DND-41 (cell line): ENCODE measurements at places on chromosomes 2 and 18.

DNA sequence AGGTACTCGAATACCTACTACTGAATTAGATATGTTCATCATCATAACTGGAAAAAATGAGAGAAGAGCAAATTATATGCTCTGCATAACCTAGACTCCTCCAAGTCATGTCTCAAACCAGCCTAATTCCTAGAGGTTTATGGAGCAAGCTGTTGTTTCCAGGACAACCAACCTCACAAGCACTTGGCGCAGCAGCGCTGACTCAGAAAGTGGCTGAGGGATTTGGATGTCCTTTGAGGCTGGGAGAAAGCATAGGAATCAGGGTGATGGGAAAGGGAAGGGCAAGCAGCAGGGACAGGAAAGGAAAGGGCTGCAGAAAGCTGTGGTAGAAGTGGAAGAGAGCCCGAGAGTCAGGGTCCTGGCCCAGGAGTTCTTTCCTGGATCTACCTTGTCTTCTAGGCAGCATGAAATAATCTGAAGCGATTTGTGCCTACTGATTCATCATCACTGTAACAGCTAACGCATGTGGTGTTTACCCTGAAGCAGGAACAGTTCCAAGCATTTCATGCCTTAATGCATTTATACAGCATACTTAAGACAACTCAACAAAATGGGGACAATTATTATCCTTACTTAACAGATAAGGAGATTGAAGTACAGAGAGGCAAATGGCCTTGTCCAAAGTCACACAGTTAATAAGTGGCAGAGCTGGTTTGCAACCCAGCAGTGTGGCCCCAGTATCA is 3.7 kb downstream of the PLEK start:
- no peak for DNase-seq

DNA sequence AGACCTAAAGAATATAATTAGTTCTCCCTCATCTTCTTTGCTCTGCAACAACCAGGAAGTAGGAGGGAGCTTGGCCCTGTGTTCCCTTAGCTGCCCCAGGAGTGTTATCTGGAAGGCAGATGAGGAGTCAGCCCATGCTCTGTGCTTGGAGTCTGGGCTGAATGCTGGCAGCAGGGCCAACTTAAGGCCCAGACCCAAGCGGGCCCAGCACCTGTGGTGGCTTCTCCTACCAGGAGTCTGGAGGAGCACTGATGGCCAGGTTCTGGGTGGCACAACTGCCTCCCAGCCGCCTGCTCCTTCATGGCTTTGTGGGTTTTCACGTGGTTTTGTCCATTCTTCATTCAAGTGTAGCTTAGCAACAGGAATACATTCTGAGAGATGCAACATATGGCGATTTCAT is 1910.7 kb upstream of the LRRTM1 start:
- DNase-seq = no peak

- DNase-seq = no peak
Measured at GRCh38 chr18:73980289-73980979, 167.2 kb downstream of the FBXO15 start.

- no peak for DNase-seq
Measured at GRCh38 chr2:11054783-11055678, 100.2 kb upstream of the SLC66A3 start.

GRCh38 chr2:20215183-20216040 is 9.5 kb downstream of the SDC1 start:
- no peak for DNase-seq

GRCh38 chr2:220078439-220078838 is 451.0 kb downstream of the SLC4A3 start:
- no peak for DNase-seq

GRCh38 chr2:216793386-216793785 is 66.5 kb downstream of the TNP1 start:
- DNase-seq = no peak

GRCh38 chr2:216001216-216002100 is 11.9 kb downstream of the MREG start:
- no peak for DNase-seq

DNA sequence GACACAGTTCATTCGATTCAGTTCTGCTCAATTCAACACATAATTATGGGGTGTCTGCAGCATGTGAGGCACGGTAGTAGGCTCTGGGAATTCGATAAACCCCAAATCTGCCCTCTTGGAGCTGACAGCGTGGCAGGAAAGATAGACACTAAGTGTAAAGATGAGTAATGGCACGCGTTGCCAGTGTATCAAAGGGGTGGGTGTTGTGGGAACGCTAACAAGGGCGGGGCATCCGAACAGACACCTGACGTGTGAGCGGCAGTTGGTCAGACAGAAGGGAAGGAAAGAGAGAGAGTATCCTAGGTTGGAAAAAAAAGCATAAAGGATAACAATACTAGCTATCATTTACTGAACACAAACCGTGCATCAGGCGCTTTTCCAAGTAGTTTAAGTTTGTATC is 125.7 kb upstream of the HAAO start:
- DNase-seq = no peak

DNA sequence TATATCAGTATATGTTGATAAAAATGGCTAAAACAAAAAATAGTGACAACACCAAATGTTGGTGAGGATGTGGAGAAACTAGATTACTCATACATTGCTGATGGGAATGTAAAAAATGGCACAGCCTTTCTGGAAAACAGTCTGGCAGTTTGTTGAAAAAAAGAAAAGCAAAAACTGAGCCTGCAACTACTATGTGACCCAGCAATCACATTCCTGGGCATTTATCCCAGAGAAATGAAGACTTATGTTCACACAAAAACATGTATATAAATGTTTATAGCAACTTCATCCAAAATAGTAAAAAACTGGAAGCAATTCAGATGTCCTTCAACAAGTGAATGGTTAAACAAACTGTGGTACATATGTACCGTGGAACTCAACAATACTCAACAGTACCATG is 7.5 kb upstream of the KDSR start:
- DNase-seq = no peak
